Glomerular endothelial cell (primary cell): ENCODE measurements at places on chromosomes 2 and 18.

- no peak for DNase-seq
Observed at GRCh38 chr2:218296847-218297246, 4.5 kb upstream of the TMBIM1 start.

DNA sequence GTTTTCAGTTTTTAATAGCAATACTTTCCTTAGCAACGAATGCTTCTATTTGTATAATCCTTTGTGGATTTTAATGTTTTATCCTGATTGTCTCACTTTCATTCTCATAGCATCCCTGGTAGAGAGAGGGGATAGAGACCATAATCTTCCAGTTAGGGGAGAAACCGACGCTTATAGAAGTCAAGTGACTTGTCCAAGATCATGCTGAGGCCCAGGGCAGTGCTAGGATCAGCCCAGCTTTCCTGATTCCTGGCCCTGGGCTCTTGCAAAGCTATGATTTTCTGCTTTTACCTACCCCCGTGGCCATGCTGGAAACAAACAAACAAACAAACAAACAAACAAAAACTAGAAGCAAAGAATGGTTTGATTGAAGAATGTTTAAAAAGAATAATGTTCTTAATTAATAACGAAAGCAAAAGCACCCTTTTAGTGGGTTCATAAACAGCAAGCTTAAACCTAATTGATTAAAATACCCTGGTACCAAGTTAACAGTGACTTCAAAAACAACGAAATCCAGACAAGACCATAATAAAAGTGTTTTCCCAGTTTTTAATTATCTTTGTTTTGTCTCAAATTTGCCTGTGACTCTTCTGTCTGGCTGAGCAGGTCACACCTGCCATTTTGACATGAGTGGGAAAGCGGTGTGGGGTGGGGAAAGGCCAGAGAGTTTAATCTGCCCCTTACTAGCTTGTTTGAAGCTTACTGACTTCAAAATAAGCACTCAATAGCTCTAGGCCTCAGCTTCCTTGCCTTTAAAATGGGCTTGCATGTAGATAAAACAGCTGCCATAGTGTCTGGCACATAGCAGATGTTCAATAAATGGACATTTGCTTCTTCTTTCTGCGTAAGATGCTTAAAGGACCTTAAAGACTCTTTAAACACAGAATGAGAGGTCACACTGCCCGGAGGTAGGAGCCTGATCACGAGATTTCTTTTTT, 116.6 kb upstream of the MYCN start:
- no peak for DNase-seq

DNA sequence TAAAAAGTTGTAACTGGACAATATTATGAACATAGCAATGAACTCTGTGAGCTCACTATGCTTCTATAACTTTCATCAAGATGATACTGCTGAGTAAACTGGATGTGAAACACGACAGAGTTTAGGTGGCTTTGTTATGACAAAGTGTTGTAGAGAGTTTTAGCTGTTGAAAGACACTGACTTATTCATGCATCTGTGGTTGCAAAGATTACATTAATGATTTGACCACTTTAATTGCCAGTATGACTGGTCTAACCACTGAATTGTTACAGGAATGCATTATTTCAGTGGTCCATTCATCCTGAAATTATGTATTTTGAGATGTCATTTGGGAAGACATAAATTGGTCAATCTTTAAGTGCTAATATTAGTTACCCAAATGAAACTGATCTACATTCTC, 117.9 kb downstream of the SPHKAP start:
- DNase-seq, result no peak

- no peak for DNase-seq
Observed at GRCh38 chr2:98601532-98602132, 6.7 kb downstream of the COA5 start.

- no peak for DNase-seq
Observed at GRCh38 chr2:194842871-194843270, 814.2 kb upstream of the SLC39A10 start.

DNA sequence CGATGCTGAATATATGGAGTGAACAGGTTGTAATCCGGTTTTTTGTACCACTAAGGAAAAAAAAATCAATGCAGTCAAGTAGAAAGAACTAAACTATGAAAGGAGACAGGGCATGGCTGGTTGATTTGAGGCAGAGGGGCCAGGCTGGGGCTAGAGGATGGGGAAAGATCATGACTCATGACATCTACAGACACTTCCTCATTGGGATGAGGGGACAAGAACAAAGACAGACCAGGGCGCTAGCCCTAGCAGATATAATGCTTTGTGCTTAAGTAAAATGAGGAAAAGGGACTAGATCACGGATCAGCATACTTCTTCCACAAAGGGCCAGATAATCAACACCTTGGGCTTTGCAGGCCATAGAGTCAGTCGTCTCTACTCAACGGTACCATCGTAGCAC, 55.8 kb downstream of the ST6GAL2 start:
- no peak for DNase-seq

DNA sequence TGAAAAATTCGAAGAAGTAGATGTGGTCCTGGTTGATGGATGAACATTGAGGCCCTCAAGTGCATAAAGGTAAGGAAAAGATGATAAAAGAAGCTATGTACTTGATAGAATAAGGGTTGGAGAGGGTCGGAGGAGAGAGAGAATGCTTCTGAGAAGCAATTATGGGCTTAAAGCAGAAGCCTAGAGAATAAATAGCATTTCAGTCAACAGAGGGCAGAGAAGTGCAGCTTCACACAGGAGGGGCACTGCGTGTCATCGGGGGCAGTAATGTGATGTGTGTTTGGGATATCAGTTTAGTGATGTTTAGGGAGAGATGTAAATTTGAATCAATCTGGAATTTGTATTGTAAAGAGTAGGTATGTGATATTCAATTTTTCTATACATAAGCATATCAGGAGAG, 334.5 kb downstream of the PIK3C3 start:
- no peak for DNase-seq

DNA sequence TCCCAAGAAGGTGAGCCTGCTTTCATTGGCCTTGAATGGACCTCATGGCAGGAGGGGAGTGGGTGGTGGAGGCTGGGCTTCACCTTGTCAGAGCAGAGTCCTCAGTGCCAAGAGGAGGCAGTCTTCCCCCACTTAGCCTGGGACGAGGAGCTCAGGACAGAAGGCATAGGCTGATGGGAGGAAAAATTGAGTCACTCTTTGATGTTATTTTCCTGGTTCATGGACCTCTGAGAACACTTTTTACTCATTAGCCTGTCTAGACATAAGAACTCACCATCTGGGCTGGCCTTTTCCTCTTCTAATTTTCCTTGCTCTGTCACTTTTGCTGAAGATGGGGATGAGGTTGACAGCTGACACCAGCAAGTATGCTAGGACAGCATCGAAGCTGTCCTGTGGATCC, 225.7 kb upstream of the TNP1 start:
- DNase-seq, result no peak

GRCh38 chr2:79977792-79978191, 326.8 kb downstream of the LRRTM1 start:
- no peak for DNase-seq

DNA sequence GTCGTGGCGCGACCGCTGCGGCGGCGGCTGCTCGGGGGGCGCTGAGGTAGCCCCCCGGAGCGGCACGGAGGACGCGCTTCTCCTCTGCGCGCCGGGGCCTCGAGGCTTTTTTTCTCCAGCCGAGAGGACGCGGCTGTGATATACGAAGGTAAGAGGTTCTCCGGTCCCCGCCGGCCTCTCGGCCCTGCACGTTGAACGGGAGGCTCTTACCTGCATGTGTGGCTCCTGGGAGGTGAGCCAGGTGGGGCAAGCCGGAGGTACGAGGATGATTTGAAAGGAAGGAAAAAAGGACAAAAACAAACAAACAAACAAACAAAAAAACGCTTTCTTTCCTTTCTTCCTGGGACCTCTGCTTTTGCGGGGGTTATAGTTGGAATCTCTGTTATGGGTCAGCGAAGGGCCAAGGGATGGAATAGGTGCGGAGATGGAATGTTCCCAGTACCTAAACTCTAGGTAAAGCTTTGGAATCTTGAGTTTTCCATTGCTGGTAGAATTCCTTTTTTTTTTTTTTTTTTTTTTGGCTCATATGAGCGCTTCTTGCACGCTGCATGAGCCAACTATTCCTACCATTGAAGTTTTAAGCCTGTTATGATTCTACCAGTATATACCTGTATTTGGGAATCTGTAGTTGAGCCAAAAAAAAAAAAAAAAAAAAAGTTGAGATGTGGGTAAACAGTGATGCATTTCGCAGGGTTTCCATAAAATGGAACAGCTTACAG, 674 bp downstream of the PTPN4 start:
- DNase-seq, result no peak

DNA sequence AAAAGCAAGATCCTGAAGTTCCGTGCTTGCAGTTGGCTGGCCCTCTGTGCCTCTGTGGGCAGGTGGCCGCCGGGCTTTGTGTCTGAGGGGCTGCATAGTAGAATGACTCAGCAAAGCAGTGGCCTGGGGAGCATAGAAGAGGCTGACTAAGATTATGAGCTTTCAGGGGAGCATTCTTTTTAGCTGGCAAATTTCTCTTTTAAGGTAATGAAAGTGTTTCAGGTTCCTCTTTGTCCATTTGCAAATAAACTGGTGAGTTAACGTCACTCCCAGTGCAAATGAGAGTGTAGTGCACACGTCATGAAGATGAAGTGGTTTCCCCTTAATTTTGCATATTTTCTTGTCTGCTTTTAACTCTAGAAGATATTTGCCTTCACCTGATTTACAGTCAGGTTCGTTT, 98.6 kb downstream of the BCL2L11 start:
- DNase-seq, result no peak
